AG04449 (cell line): ENCODE measurements at places on chromosomes 7 and 10.

DNA sequence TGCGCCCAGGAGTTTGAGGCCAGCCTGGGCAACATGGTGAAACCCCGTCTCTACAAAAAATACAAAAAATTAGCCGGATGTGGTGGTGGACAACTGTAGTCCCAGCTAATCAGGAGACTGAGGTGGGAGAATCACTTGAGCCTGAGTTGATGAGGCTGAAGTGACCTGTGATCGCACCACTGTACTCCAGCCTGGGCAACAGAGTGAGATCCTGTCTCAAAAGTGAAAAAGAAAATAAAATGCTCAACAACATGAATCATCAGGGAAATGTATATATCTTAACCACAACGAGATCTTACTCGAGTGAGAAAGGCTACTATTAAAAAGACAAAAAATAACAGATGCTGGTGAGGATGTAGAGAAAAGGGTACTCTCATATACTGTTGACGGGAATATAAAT, 72.7 kb downstream of the JMJD1C start:
- no peak for DNase-seq

DNA sequence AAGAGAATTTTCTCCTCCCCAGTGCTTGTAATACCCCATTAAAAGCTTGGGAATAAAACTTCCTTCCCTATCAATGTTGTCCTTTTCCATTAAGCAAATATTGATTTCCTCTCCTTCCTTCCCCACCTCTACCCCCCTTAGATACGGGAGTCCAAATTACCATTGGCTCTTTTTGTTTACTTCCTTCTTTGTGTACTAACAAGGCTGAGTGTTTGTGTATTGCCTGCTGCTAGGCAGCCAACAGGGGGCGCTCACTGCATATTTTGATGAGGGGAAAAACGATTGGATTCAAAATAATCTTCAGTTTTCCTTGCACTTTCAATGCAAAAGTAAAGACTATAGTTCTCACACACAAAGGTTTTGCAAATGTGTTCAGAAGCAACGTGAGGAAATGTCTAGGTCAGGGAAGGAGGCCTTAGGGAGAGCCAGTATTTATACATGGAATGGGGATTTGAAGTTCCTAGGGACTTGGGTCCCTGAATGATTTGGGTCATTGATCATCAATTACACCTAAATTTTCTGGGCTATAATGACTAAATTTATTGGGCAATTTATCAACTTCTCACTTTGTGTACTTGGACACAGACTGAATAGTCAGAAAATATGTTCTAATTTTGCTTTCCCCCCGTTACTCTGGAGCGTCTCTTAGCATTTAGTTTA, 23.6 kb upstream of the VPS41 start:
- DNase-seq, result no peak

- peak; percentile 5 for DNase-seq
Measured at GRCh38 chr10:122342293-122343134, 32.0 kb upstream of the PLEKHA1 start.

DNA sequence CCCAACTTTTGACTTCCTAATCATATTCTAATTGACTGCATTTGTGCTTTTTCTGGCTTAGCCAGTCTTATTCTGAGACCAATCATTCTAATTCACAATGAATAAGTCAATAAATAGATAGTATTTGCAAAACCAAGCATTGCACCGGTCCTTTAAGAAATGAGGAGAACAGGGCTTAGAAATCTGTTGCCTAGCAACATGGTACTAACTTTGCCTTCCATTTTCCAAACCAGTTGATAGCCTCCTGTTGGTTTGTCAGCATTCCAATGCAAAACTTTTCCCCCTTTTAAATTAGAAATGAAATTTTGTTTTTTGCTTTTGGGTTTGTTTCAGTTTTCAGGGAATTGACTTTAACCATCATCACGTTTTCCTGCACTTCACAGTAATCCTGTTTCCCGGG, 603.5 kb upstream of the NRP1 start:
- DNase-seq, result no peak

- DNase-seq, result no peak
Measured at GRCh38 chr10:104809288-104810090, 168.4 kb downstream of the SORCS3 start.

GRCh38 chr10:114245121-114245791, 6.2 kb downstream of the VWA2 start:
- no peak for DNase-seq

DNA sequence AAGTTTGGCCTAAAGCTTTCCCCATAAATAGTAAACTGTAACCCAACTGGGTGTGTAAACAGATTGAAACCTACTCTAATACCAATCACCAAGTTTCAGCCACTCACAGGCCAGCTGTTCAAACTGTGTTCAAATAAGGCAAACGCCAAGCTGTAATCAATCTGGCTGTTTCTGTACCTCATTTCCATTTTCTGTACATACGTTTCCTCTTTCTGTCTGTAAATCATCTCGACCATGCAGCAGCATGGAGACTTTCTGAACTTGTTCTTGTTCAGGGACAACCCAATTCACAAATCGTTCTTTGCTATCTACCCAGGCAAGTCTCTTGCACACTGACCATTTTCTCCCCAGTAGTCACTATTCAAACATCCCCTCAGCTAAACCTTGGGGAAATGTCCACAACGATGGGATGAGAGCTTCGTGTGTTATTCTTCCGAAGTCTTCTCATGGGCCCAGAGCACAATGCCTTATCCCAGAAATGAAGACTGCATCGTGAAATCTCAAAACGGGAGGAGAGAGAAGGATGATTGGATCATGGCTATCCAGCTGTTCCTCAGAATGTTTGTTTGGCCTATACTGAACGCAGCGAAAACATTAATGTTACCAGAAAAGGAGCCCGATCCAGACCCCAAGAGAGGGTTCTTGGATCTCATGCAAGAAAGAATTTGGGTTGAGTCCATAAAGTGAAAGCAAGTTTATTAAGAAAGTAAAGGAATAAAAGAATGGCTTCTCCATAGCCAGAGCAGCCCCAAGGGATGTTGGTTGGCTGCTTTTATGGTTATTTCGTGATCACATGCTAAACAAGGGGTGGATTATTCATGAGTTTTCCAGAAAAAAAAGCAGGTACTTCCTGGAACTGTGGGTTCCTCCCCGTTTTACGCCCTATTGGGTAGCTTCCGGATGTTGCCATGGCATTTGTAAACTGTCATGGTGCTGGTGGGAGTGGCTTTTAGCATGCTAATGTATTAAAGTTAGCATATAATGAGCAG, 86.2 kb downstream of the SLC16A9 start:
- no peak for DNase-seq

DNA sequence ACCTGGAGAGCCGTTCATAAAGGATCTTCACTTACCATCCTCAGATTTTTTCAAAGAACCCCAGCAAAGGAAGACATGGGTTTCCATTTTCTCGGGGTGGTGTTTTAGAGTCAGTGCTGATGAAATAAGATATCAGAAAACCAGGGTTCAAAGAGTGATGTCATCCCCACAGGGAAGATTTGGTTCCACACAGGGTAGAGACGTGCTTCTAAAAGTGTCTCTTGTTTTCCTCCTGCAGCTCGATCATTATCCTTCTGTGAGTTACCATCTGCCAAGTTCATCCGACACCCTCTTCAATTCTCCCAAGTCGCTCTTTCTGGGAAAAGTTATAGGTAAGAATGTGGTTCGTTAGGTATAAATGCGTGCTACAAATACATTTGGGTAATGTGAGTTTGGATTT, 323.8 kb upstream of the C7orf33 start:
- DNase-seq, result no peak

- no peak for DNase-seq
Measured at GRCh38 chr7:149625340-149625946, 127.8 kb upstream of the ZNF746 start.

DNA sequence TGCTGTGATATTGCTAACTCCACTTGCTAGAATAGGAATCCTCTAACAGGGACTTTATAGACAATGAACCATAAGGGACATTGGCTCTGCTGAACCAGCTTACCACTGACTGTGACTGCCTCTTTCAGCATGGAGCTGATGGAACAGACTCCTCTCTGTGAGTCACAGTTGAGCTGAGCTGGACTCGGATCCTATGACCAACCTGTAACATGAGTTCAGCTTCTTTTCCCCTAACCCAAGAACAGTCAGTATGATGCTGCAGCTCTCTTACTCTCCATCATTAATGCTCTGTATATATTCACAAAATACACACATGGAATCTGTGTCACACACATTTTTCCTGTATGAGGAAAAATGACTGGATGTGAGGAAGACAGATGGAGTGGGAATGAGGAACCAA, 177.9 kb upstream of the BET1 start:
- peak; percentile 71 for DNase-seq

- no peak for DNase-seq
Measured at GRCh38 chr10:904403-904802, 27.1 kb downstream of the LARP4B start.

GRCh38 chr7:134886353-134887057, 99.8 kb upstream of the AGBL3 start:
- no peak for DNase-seq

DNA sequence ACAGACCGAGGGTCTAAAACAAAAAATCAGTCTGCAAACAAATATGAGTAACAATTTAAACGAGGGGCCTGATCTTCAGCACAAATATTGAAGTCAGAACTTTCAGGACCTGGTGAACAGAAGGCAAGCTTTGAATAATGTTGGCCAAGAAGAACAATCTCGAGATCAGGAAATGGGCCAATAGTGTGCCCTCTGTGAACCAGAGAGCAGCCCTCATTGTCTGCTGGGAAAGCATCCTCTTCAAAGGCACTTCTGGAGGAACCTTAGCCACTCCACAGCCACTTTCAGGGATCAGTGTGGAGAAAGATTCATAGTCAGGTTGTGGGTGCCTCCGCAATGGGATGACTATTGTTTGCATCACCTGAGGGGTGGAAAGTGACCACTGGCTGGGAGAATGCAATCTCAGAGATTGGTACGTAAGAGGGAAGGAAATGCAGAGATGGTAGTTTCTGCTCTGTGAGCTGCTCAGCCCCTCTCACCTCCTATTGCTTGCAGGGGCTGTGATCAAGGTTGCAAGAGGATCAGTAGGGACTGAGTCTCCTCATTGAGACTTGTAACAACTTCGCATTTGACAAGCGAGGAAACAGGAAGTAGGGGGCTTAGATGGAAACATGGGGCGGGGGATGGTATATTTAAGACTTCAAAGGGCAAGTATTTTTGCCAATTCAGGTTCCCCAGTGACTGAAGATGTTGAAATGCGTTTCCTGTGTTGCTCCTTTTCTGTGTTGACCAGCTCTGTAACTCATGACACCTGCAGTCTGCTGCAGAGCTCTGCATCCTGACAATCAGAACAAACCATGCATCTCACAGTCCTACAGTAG, 28.4 kb upstream of the IFRD1 start:
- no peak for DNase-seq

DNA sequence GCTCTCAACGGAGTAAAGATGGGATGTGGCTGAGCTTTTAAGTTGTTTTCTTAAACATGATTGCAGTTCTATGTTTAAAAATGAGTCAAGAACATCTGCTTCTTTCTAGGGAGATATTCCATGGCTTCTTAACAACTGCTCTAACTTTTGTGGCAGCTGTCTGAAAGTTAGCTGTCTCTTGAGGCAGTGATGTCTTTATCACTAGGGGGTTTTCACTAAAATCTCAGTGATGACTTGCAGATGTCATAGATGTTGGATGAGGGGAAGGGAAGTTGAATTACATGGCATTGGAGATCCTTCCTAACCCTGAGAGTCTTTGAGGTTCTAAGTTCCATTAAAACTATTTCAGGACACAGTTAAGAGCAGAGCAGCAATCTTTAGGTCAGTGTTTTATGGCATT, 43.5 kb downstream of the PRKG1 start:
- no peak for DNase-seq
